ENCODE measurements at places on chromosomes 12 and 14.
A peak's percentile ranks its signal among the peaks of the same experiment; 100 is the strongest.

- no peak for DNase-seq
These were observed 42.2 kb upstream of the CRACR2A start for GRCh38 chr12:3795066-3795465.

- no peak for DNase-seq
These were observed 52.0 kb downstream of the WSCD2 start for GRCh38 chr12:108181095-108181454.

DNA sequence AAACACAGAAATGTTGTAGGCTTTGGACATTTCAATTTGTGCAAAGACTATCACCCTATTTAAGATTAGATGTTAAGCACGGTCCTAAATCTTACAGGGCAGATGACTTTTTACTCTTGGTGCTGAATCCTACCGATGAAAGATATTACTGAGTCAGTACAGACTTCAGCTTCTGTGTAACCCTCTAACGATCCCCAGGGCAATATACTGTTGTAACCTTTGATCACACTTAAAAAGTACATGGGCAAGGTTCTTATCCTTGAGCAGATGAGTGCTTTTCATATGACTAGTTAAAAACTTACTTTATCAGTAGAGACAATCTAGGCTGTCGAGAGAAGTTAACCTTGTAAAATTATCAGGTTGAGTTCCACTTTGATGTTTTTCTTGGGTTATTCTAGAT lies 22.5 kb downstream of the PDE3A start:
- no peak for DNase-seq

DNA sequence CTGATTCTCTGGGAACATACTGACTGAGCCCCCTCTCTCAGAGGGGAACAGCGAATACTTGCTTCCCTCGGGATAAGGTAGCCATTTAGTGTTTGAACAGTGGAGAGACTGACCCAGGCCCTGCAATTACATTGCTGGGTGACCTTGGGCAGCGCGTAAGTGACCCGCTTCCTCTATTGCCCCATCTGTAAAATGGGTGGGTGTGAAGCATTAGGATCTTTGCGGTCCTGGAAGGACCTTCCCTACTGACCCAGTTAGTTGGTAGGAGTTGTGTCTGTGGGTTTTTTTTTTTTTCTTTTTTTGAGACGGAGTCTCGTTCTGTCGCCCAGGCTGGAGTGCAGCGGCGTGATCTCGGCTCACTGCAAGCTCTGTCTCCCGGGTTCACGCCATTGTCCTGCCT lies 1.2 kb upstream of the KMT5A start:
- no peak for DNase-seq

GRCh38 chr12:89345830-89346740 lies 6.2 kb downstream of the DUSP6 start:
- DNase-seq: peak; percentile 28

- DNase-seq: no peak
These were observed 33.5 kb downstream of the SLC6A12 start for GRCh38 chr12:180445-180844.

GRCh38 chr14:51044961-51045360 lies 49.9 kb downstream of the TRIM9 start:
- no peak for DNase-seq

GRCh38 chr12:42923583-42923982 lies 334.0 kb upstream of the PRICKLE1 start:
- DNase-seq: no peak

DNA sequence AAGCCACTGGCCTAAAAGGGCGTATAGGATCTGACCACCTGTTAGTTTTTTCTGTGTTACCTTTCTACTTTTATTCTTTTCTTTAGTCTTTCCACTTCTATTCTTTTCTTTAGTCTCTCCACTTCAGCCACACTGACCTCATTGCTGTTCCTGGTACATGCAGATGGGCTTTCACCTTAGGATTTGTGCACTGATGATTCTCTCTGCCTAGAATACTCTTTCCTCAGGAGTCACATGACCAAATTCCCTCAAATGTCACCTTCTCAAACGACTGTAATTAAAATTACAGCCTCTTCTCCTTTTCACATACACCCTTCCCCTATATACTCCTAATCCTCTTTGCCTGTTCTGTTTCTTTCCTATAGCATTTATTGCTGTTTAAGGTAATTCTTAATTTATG lies 36.0 kb downstream of the GPHN start:
- DNase-seq: no peak

GRCh38 chr14:71648725-71649124 lies 283.5 kb upstream of the RGS6 start:
- DNase-seq: no peak

- no peak for DNase-seq
These were observed 29.3 kb downstream of the NELL2 start for GRCh38 chr12:44846826-44847225.

DNA sequence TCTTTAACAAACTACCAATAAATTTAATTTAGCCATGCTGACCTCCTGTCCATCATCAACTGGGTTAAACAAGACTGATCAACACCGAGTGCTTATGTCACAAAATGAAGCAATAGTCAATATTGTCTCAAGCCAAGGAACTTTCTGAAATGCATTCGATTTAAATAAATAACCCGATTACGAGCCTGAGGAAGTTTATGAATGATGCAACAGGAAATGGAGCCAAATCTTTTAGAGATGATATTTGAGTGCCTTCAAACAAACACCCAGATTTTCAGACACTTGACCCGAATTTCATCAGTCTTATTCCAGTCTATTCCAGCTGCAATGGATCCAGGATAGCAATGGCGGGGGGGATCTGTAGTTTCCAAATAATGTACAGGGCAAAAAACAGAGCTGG lies 27.9 kb downstream of the FAR2 start:
- DNase-seq: no peak

DNA sequence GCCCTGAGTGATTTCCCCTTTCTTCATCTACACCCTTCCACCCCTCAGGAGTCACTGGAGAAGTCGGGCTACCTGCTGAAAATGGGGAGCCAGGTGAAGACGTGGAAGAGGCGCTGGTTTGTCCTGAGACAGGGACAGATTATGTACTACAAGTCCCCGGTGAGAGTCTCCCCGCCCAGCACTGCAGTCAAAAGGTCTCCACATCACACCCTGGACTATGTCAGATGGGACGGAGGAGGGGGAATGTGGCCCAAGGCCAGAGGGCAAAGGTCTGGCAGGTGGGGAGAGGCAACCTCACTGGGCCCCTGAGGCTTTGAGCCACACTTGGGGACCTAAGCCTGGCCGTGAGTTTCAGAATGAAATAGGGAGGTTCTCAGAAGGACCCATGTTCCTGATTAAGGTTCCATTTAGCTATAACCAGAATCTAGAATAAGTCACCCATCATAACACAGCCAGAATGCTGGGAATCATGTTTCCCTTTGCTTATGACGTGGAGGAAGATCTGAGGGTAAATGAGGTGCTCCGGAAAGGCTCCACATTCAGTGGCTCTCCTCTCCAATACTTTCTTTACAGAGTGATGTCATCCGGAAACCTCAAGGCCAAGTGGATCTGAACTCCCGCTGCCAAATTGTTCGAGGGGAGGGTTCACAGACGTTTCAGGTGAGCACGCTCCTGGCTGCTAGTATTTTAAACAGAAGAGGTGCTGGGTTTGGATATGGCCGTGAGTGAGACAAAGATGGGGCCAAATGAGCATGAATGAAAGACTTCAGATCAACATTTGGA lies 26.6 kb downstream of the PIGH start:
- DNase-seq: no peak

DNA sequence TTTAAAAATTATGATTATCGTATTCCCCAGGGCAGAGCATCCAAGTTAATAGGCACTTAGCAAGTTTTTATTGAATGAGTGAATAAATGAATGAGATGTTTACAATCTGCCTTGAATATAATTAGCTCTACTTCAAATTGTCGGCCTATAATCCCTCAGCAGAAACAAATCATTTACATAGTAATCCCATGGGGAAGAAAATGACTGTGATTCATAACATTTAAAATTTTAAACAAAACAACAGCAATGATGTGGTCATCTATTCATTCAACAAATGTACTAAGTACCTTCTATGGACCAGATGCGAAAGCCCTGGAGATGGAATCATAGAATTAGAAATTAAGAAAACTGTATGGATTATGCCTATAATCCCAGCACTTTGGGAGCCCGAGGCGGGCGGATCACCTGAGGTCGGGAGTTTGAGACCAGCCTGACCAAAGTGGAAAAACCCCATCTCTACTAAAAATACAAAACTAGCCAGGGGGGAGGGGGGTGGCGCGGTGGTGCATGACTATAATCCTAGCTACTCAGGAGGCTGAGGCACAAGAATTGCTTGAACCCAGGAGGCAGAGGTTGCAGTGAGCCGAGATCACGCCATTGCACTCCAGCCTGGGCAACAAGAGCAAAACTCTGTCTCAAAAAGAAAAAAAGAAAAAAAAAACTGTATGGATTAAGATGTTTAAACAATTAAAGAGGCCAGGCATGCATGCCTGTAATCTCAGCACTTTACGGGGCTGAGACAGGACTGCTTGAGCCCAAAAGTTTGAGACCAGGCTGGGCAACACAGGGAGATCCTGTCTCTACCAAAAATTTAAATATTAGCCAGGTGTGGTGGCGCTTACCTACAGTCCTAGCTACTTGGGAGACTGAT lies 17.7 kb upstream of the MDM2 start:
- DNase-seq: no peak

- DNase-seq: no peak
These were observed 9.4 kb upstream of the KCNA1 start for GRCh38 chr12:4900327-4900726.

DNA sequence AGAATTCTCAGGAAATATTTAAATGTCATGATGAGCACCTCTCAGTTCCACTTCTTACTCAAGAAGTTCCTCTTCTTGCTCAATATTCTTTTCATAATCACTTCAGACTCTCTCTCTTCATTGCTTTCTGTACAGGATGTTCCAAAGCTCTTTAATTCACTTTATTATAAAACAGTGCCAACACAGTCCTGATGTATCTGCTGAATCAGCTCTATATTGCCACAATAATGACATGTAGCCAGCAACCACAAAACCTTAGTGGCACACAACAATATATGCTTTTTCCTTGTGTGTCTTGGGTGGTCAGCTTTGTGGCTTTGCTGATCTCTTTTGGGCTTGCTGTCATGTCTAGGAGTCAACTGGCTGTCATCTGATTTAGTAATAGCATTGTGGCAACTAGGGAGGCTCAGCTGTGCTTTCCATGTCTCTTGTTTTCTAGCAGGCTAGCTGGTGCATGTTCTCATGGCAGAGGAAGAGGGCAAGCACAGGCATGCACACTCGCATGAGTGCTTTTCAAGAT lies 52.8 kb upstream of the SLC2A13 start:
- peak; percentile 3 for DNase-seq

GRCh38 chr12:115988212-115988611 lies 289.3 kb downstream of the MED13L start:
- no peak for DNase-seq

DNA sequence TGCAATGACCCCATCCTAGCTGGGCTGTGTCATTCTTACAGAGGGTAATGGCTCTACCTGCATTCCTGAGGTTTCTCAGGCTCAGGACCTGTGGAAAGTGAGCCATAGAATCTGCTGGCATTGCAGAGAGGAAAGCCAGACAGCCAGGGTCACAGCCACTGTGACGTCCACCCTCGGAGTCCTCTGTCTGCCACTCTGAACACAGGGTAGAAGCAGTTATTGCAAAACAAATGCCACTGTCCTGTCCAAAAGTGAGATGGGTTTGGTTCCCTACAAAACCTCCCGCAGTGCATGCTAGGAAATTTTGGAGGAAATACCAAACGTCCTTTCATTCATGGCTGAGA lies 37.8 kb downstream of the TNFAIP2 start:
- DNase-seq: no peak

GRCh38 chr12:24062642-24063245 lies 113.3 kb upstream of the SOX5 start:
- DNase-seq: no peak

- DNase-seq: no peak
These were observed 744.3 kb downstream of the DIO2 start for GRCh38 chr14:79466938-79467527.

GRCh38 chr12:53869500-53869899 lies 69.1 kb upstream of the HOXC13 start:
- DNase-seq: peak; percentile 3

DNA sequence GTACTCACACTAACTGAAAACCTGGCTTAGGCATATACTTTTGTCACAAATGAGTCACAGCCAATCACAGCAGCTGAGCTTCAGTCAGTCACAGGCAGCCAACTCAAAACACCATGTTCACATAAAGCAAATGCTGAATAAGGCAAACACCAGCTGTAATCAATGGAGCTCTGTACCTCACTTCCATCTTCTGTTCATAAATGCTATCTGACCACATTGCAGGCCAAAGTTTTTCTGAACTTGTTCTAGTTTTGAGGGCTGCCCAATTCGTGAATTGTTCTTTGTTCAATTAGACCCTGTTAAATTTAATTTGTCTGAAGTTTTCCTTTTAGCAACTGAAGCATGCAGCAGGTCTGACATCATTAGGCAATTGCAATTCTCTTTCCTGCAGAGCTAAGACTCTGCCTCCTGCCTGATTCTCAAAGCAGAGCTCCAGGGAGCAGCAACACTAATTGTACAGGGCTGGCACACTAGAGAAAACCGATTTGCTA lies 129.9 kb downstream of the WIF1 start:
- DNase-seq: no peak

DNA sequence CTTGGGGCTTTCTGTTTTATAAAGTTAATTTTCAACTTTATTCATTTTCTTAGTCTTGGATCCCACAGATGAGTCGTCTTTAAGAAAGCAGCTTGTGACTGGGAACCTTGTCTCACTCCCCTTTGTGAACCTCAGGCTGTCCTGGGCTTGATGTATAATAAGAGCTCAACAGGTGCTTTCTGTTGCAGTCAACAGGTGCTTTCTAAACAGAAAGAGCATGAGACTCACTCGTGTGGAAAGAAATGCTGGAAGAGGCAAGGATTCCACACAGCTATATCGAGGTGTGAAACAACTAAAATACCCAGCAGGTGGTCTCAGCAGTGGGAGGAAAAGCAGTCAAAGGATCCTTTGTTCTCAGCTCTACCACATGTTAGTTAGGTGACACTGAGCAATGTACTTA lies 398.9 kb downstream of the EGLN3 start:
- DNase-seq: peak; percentile 30

DNA sequence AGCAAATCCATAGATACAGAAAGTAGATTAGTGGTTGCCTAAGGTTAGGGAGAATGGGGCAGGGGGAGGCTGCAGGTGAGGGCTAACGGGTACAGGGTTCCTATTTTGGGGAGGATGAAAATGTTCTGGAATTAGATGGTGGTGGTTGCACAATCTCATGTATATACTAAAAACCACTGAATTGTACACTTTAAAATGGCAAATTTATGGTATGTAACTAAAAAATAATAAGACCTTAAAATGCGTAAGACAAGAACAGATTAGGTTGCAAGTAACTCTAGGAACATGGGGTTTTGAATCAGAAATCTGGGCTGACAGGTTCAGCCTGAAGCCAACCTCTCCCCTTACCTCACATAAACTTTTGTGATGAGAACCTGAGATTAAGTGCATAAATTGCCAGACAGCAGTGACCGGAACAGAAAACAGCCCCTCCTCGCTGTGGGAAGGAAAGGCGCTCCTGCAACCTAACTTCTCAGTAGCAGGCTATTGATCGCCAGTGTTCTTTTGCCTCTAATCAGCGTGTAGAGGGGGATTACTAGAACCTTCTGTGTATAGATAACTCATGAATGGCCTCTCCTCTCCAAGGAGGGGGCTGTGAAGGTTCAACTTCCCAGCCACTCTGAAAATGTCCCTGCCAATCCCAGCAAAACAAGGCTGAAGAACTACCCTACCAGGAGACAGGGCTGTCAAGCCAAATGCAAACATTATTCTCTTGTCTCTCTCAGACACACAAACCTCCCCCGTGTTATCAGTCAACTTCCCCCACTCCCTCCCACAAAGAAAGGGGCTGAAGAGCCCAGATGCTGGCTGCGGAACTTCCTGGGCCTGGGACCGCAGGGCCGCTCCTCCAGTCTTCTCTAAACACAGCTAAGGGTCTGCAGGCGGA lies 1.9 kb downstream of the SSH1 start:
- DNase-seq: no peak

GRCh38 chr14:98994561-98994960 lies 277.4 kb downstream of the BCL11B start:
- no peak for DNase-seq

All from NCI-H526 treated with DMSO at 0.1 percent for 48 hours (cell line).